ENCODE measurements at places on chromosomes 6 and 20.
A peak's percentile ranks its signal among the peaks of the same experiment; 100 is the strongest.

DNA sequence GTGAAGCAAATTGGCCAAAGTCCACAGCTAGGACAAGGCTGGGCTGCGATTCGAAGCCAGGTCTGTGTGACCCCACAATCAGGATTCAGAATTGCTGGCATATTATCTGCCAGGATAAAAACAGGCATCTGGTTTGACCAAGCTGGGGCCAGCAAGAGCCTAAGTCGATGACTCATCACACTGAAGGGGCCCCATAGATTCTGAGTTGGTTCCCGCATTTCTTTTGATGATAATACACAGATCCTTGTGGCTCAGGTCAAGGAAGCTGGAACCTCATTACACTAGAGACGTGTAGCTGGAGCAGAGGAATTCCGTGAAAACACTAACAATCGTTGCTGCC is 6.5 kb downstream of the KCNB1 start:
- DNase-seq, result no peak

DNA sequence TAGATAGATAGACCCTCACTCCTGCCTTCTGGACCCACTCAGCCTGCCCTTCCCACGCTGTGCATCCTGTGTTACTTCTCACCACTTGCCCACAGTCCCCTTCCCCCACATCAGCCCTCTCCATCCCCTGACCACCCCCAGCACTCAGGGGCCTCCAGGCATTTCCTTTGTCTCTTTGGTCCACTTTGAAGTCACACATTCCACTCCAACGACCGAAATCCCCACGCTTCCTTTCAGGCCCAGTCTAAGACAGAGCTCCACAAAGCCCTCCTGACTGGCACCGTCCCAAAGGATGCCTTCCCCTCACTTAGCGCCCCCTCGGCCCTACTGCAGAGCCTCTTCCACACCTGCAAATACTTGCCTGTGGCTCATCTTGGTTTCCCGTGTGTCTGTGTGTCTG is 83.8 kb downstream of the FOXF2 start:
- no peak for DNase-seq

DNA sequence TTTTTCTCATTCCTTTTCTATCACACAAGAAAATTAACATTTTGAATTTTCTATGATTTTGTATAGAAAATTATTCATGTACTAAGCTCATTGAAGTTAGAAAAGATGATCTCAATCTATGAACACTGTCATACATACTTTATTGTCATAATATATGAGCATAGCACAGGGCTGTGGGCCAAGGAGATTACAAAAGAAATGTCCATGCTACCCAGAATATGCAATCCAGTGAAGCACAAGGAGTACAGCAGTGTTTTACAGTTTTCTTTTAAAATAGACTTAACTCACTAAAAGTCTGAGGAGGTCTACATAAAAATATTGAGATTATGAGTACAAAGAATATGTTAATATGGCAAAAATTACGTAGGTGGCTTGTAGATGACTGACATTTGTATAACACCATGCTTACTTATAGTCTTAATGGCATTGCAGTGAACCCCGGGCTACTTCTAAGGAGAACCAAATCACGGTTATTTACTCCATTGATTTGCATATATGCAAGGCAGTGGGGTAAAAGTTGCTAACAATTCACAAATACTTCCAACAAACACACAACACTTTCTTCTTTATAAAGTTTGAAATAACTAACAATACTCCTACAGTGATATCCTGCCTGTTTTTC is 257.1 kb downstream of the BCKDHB start:
- no peak for DNase-seq

GRCh38 chr6:123804014-123804786 is 535 bp downstream of the NKAIN2 start:
- DNase-seq, result peak; percentile 65
